CD4-positive, alpha-beta T cell treated with Interleukin-15 for 4 hours (primary cell): ENCODE measurements at places on chromosomes 1 and 21.

- DNase-seq = no peak
Measured at GRCh38 chr1:15371610-15372545, 37.8 kb upstream of the EFHD2 start.

- DNase-seq = peak; percentile 68
Measured at GRCh38 chr1:205440476-205441317, 15.1 kb downstream of the BLACAT1 start.

DNA sequence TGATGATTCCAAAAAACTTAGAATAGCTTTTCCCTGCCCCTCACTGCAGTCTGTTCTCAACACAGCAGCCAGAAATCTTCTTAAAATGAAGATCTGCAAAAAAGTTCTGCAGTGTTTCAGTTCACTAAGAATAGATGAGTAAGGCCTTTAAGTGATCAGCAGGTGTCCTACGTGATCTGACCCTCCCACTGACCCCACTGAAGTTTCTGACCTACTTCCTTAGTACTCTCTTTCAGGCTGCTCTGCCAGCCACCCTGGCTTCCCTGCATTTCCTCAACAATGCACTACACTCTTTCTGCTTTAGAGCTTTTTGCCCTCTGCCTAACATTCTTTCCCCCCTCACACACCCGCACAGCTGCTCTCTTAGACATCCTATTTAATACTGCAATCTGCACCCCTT, 182.5 kb downstream of the AKT3 start:
- no peak for DNase-seq

GRCh38 chr21:24025101-24025500, 1582.2 kb downstream of the MRPL39 start:
- DNase-seq = no peak

DNA sequence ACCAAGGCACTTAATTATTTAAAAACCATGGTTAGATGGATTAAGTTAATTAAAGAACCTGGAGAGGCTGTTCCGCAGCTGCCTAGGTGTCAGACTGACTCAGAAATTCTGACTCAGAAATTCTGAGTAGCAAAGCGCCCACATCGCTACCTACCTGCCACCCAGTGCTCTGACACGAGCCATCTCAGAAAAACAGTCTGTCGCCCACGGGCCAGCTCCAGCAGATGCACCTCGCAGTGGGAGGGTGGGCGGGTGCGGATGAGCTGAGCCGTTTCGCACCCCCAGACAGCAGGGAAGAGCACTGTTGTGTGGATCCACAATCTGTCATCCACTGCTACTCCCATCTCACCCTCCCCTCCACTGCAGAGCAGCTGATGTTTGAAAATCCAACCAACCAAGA, 13.5 kb downstream of the KCNK1 start:
- no peak for DNase-seq

DNA sequence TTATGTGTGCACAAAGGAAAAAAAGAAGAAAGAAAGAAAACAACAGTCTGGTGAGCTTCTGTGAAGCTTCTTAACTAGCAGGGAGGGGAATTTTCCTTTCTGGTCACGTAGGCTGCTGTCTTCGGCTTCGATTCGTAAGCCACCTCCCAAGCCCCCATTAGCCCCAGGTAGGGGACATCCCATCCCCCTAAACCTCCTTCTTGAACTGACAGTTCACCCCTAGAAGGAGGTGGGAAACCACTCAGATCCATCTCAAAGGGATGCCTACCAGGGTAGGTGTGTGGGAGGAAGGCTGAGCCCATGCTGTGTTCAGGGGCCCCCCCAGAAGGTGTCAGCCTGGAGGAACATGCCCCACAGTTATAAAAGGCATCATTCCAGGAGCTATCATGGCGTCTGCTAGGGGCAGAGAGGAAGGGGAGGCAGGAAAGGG, 25.8 kb downstream of the CD247 start:
- DNase-seq = no peak

DNA sequence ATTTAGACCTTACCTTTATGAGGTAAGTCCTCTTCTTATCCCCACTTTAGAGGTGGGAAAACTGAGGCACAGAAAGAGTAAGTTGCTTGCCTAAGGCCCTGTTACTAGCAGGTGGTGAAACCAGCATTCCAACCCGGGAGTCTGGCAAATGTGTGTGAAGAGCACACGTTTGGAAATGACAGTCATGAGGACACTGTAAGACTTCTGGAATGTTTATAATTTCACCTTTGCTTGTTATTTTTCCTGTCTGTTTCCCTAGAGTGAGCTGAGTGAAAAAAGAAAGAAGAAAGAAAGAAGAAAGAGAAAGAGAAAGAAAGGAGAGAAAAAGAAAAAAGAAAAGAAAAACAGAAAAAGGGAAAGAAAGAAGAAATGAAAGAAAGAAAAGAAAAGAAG, 21.2 kb upstream of the LGALS8 start:
- DNase-seq = no peak
